ENCODE measurements at places on chromosomes 12 and 14.

DNA sequence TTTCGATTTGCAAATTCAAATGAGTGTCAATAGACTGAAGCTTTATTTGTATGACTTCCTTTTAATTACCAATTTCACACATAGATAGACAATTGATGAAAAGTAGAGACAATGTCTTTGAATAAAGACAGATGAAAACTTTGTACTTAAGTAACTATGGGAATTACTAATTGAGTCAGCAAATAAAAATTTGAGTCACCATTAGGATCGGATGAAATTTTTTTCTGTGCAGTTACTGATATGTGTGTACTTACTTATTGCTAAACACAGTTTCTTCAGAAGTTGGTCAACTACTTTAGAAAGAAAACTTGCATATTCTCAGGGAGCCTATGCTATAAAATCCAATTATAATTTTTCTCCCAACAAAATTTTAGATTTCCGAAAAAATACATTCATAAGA, 224.9 kb upstream of the SLC16A7 start:
- DNase-seq: no peak

DNA sequence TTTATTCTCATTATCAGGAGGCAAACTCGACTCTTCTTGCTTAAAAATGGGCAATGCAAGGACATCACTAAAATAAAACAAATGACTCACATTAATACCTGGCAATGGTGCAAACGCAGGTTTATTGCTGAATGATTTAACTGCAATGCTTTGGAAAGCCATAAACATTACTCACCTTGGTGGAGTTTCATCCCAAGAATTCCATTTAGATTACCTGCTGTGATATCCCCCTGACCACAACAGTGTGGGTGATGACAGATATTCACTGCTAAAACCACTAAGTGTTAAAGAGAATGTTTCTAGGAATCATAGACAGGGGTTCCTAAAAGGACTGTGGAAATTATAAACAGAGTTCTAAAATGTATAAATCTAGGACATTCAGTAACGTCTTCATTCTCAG, 35.3 kb upstream of the CSRNP2 start:
- DNase-seq: no peak

DNA sequence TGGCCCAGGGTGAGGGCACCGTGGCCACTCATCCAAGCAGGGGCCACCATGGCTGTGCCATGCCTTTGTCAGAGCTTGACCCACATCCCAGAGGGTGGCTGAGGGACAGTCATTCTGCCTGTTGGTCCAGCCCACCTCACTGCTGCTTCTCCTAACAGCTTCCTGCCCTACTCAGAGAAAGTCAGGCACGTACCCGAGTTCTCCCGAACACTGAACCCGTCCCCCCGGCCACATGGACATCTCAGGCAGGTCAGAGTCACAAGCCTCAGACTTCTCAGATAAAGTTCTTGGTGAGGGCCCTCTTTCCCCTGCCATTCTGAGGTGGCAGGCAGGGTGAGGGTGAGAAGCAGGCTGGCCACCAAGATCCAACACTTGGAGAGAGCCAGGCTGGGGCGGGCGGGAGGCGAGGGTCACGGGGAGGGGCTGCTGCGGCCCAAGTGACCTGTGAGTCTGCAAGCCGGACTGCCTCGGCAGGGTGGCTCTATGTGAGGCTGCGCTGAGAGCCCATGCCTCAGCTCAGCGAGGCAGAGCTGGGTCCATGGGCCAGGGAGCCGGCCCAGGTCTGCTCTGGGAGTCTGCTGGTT, 317.8 kb downstream of the TMEM121 start:
- DNase-seq: no peak

GRCh38 chr12:92582893-92583292, 119.9 kb upstream of the PLEKHG7 start:
- DNase-seq: no peak

GRCh38 chr14:38208618-38209562, 1.2 kb downstream of the SSTR1 start:
- DNase-seq: peak; percentile 47

DNA sequence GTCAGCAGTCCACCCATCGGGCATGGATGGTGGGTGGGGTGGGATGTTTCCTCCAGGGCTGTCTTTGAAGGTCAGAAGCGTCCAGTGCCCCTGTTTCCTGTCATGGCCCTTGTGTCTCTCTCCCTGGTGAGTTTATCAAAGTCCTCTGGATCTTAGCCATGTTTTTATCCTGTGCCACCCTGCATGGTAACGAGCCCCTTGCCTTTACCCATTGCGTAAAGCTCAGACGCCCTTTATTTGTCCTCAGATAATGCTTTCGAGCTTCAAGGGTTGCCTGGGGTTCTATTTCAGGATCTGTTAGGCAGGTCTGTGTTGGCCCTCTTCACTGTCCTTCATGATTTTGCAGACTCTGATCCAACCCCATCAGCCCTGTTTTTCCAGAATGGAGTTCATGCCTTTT, 172.9 kb downstream of the TSPAN9 start:
- no peak for DNase-seq

DNA sequence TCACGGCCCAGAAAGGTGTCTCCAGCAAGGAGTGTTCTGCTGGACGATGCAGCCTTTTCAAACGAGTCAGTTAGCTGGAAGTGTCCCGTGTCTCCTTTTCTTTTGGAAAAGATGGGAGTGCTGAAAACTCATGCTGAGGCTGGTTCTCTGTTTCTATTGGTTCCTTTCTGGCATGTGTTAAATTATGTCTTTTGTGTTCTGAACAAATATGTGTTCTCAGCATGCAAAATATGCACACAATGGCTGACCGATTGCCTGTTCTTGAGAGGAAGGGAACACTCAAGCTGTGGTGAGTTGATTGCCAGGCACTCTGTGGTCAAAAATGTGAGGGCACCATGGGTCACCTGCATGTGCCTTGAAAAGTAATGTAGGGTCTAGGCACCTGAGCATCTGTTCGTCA, 181.3 kb downstream of the CACNA1C start:
- DNase-seq: no peak

GRCh38 chr12:132415327-132416120, 74.4 kb upstream of the FBRSL1 start:
- peak; percentile 40 for DNase-seq

DNA sequence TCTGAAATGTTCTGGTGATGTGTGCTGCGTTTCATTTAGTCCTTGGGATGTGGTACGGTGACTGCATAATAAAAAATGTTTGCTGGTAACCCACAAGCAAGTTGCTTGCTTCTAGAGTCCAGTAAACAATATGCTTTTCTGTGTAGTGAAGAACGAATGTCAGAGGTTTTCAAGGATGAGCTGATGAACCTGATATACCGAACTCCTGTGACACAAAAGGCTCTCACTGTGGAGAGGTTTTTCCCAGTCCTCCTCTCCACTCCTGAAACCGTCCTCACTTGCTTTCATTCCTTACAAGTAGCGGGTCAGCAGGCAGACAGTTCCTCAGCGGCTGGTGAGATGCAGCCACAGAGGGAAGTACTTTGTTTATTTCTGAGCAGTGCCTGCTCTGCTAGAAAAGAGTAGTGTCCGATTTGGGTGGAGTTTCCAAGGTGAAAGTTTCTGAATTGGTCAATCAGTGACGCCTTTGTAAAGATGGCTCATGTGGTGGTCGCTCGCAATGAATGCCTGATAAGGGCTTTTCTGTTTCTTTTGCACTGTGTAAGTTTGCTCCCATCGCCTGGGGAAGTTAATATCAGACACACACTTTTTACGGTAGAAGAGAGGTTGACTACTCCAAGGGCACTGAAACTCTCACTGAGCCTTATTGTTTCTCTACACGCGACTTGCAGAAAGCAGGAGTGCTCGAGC, 3.0 kb downstream of the ETV6 start:
- DNase-seq: no peak

- no peak for DNase-seq
These were observed 71.3 kb downstream of the PDE3A start for GRCh38 chr12:20439626-20440025.

All from left hindlimb (tissue), 1 donor.